ENCODE measurements at places on chromosomes 12 and 14.

DNA sequence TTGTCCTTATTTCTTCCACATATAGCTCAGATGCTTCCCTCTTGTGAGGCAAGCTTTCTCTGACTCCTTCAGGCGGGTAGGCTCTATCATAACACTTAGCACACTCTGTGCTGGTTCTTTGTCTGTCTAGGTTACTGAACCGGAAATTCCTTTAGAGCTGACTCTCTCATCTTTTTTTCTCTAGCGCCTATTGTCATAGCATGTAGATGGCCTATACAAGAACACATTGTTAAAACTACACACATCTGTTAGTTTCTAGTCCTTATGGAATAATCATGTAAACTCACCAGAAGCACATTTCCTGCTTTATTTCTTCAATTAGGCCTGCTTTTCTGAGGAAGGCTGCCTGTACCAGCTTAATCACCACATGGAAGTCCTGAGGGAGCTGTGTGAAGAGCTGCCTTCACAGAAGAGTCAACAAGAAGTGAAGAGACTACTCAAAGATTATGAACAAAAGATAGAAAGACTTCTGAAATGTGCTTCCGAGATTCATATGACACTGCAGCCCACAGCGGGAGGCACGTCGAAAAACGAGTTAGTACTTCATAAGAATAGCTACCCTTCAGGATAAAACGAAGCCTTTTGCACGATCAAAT lies 143.9 kb downstream of the SYNE2 start:
- peak; percentile 24 for DNase-seq

DNA sequence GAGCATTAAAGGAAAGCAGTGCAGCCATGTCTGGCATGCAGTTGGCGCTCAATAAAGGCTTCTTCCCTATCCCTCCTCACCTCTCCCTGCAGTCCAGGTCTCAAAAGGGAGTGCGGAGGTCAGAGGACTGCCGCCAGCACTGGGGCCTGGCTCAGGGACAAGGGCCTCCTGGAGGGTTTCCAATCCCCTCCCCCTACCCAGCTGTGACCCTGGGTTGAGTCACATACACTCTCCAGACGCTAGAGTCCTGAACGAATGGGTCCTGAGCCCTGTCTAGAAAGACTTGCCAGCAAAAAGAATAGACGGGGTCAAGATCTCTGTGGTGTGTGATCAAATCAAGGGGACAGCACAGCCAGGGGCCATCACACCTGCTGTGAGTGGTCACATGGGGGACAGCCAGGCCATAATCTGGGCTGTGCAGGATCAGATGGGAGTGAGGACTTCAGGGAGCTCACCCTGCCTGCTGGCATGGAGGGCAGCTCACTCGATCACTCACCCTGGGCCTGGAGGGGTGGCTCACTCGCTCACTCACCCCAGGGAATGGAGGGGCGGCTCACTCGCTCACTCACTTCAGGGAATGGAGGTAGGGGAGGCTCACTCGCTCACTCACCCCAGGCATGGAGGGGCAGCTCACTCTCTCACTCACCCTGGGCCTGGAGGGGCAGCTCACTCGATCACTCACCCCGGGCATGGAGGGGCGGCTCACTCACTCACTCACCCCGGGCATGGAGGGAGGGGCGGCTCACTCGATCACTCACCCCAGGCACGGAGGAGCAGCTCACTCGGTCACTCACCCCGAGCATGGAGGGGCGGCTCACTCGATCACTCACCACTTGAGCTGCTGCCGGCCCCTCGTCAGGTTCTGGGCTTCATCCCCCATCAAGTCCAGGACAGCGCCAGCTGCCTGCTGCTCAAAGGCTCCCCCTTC lies 12.8 kb downstream of the CFAP73 start:
- no peak for DNase-seq

DNA sequence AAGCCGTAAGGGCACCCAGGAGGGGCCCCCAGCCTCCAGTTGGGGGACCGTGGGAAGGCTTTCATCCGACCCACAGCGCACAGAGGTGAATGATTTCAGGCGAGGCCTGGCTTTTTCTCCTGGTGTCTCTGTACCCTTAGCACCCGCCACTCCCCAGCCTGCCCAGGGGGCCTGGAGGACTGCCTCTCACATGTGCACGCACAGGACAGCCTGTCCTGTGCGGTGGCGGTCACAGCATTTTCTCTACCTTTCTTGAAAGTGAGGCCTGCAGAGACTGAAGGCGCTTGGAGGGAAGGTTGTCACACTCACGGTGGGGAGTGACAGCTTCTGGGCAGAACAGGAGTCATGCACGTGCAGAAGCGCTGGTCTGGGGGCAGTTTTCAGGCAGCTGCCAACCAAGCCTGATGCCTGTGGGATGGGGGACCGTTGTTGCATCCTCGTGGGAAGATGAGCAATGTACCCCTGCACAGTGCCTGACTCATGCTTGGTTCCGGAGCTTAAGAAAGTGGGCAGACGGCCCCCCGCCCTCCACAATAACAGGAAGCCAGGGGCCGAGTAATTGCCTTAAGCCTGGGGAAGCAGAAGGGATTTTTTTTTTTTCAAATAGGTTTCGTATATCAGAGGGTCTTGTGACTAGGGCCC lies 148.1 kb downstream of the TSPAN9 start:
- no peak for DNase-seq

- no peak for DNase-seq
Observed at GRCh38 chr12:14164266-14164665, 182.9 kb upstream of the GRIN2B start.
